ENCODE measurements at places on chromosomes 16 and 17.

DNA sequence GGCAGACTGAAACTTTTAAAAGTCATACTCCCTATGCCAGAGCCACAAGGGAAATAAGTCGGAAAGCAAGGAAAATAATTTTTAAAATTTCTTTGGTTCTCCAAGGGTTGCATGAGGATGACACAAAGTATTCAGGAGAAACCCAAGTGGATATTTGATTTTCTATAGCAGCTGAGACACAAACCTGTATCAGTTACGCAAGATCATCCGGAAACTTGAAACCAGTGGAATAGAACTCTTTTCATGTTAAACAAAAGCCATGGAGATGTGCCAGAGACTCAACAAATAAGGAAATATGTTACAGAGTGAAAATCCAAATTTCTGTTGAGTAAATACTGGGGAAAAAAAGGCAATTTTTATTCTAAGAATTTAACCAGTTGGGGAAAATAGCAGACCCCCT, 294.7 kb downstream of the KIF2B start:
- DNase-seq = no peak

- no peak for DNase-seq
These were observed 4.0 kb downstream of the MAFG start for GRCh38 chr17:81923302-81924260.

- DNase-seq = no peak
These were observed 51.5 kb upstream of the EMP2 start for GRCh38 chr16:10631886-10632285.

DNA sequence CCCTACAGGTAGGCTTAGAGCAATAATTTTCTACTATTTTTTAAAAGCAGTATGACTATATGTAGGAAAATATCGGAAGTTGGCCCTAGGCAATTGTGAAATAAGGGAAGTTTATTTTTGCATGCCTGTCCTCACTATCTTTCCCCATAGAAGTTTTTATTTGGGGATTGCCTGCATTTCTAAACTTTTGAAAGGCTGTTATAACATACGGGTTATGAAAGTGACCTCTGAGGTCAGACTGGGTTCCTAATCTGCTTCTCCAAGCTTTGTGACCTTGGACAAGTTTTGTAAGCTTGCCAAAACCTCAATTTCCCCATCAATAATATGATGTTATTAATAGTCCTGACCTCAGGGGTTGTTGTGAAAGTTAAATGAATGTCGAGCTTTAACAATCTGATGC, 67.1 kb downstream of the ARHGAP44 start:
- DNase-seq = no peak

- no peak for DNase-seq
These were observed 144.5 kb downstream of the GRIN2A start for GRCh38 chr16:10037751-10038150.

DNA sequence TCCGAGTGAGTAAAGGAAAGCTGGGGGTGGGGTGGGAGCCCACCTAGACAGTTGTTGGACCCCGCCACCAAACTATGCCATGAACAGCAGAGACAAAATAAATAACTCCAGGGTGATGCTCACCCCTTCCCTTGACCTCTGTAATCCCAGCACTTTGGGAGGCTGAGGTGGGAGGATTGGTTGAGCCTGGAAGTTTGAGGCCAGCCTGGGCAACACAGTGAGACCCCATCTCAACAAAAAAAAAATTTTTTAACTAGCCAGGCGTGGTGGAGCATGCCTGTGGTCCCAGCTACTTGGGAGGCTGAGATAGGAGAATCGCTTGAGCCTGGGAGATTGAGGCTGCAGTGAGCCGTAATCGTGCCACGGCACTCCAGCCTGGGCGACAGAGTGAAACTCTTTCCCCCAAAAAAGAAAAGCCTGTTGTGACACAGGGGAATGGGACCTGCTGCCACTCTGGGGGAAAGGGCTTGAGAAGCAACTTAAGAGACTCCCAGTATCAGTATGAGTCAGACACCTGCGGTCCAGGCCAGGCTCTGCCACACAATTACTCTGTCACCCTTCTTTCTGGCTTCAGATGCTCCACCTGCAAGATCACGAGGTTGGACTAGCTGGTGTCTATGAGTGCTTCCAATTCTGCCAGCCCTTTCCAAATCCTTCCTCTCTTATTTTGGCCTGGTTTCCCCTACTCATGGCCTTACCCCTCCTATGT, 5.0 kb downstream of the SGCA start:
- no peak for DNase-seq
